Endodermal cell (in vitro differentiated cells): ENCODE measurements at places on chromosomes 13 and 19.

- no peak for DNase-seq
Measured at GRCh38 chr13:43379738-43380137, 356.4 kb downstream of the DNAJC15 start.

DNA sequence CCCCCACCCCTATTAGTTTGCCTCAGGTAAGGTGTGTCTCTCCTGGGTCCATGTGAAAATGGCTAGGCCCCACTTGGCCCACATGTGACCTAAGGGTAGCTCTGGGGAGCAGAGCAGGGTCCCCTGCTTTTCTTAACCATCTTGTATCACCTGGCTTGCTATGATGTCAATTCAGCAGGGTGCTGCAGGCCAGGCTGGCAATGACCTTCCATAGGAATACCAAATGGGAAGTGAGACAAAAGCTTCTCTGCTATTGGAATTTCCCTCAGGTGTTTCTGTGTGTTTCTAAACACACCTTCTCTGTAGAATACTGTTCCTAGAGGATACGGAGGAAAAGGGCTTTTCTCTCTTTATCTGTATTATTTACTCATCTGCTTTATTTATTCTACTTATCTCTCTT lies 35.7 kb upstream of the DACH1 start:
- no peak for DNase-seq

DNA sequence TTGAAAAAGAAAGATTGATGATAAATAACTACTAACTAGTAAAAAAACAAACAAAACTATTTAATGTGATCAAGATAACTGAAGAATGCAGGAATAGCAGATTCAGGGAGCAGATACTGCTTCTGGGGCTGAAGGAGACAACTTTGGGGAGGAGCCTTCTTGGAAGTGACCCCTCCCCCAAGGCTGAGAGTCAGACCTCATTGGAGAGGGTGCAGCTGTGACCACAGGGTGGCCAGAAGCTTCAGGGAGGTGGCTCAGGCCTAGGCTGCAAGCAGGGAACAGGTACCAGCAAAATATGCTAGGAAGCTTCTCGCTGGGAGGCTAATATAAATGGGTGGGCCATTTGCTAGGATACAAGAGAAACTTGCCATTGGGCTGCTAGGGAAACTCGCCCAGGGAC lies 149.9 kb downstream of the MYO16 start:
- DNase-seq, result peak; percentile 75

- DNase-seq, result peak; percentile 82
Measured at GRCh38 chr19:15015946-15016542, 33.2 kb upstream of the CASP14 start.

DNA sequence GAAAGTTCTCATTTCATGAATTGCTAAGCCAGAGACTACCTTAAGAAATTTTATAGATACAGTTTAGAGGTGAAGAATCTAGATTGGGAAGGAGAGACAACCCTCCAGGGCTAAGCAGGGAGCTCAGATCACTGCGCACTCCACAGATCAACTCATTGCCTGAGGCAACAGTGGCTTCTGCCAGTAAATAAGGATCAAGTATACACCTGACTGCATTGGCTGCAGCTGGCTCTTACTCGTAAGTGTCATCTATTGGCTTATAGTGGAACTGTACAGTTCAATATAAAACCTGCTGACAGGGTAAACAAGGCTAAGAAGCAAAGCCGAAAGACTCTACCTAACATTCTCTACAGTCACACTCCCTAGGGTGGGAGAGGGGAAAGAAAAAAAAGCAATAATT lies 18.0 kb upstream of the C1QTNF9B start:
- DNase-seq, result no peak

GRCh38 chr19:1826557-1827521 lies 14.8 kb upstream of the ATP8B3 start:
- peak; percentile 83 for DNase-seq

- DNase-seq, result peak; percentile 49
Measured at GRCh38 chr13:61908906-61909615, 493.4 kb upstream of the PCDH20 start.

DNA sequence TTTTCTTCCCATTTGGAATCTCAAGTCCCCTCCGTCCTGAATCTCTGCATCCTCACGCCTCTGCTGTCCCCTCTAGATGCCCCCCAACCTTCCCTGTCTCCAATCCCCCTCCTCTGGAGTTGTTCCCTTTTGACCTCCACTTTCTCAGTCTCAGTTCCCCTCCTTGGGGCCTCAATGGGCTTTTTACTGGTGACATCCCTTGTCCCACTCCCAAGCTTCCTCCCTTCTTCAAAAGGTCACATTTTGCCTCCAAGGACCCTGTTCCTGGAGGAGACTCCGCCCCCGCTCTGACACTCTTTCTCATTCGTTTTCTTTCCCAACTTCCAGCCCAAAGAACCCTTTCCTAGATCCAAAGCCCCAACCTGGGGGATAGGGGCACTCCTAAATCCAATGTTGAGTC lies 1.0 kb downstream of the AP2S1 start:
- DNase-seq, result peak; percentile 68

GRCh38 chr13:45315520-45316167 lies 25.3 kb downstream of the TPT1 start:
- DNase-seq, result peak; percentile 29

DNA sequence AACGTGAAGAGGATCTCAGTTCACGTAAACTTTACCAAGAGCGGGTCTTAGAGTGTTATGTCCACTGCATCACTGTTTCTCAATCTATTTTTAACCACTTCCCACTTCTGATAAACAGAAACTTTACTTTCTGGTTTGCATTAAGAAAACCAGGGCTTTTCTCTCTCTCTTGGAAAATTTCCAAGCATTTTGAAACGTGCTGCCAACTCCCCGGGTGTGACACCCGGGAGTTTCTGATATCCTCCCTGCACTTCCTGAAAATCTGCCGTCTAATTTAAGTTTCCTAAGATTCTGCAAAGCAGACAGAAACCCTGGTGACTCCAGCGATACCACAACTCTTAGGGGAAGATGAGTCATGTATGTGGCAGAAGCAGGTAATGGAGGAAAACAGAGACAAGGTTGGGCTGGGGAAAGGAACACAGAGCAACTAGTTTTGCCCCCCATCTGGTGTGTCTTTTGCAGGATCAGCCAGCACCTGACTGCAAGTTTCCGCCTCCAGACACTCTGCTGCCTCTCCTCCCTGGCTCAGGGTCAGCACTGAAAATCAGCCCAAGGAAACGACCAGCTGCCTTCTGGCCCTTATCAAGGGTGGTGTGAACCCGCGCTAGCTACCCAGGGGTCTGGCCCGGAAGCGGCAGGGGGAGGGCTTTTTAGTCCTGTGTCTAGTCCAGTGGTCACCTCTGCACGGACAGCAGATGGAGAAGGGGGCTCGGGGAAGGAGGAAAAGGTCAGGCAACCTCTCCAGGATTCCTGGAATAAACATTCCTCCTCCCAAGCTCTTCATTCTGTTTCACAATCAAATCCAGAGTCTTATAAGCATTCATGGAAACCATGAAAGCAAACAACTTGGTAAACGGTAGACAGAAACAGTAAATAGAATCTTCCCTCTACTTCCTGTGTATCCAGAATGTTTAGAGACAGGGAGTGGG lies 11.3 kb upstream of the FFAR2 start:
- no peak for DNase-seq

GRCh38 chr19:33290956-33291622 lies 11.2 kb downstream of the CEBPA start:
- no peak for DNase-seq

DNA sequence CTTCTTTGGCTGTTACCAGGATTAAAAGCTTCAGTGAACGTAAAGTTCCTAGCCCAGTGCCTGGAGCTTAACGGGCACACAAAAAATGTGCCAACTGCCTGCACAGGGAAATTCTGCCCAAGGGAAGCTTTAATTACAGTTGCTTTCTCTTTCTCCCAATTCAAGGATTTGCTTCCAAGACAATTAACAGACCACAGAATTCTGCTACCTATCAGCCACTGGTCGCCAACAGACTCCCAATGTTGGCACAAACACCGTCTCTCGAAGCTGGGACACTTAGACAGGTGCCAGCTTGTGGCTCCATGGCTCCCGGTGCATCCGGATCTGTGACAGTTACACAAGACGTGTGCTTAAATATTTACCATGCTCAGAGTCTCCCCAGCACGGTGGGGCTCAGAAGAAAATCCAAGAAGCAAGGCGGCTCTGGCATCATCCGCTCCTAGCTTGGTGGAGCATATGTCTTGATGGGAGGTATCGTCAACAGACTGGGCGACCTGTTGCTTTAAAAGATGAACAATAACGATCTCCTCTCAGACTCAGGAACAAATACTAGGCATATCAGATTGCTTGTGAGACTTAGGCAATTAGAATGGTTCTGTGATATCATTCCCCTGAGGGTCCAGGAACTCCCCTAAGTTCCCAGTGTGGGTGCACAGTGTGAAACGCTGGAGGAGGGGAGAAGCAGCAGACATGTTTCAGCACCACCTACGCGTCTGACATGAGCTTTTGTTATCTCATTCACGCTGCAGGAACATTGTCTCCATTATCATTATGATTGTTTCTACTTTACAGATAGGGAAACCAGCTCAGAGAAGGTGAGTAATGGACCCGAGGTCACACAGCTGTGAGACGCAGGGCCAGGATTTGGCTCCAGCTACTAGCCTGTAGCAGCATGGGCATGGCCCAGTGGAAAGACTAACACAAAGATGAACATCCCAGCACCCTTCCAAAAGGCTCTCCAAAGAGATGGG lies 61.6 kb downstream of the ALOX5AP start:
- no peak for DNase-seq

- peak; percentile 77 for DNase-seq
Measured at GRCh38 chr13:86725105-86725504, 925.9 kb upstream of the SLITRK6 start.
